ENCODE measurements at places on chromosomes 2 and 18.

GRCh38 chr18:10008006-10008647, 94.3 kb downstream of the VAPA start:
- no peak for DNase-seq

DNA sequence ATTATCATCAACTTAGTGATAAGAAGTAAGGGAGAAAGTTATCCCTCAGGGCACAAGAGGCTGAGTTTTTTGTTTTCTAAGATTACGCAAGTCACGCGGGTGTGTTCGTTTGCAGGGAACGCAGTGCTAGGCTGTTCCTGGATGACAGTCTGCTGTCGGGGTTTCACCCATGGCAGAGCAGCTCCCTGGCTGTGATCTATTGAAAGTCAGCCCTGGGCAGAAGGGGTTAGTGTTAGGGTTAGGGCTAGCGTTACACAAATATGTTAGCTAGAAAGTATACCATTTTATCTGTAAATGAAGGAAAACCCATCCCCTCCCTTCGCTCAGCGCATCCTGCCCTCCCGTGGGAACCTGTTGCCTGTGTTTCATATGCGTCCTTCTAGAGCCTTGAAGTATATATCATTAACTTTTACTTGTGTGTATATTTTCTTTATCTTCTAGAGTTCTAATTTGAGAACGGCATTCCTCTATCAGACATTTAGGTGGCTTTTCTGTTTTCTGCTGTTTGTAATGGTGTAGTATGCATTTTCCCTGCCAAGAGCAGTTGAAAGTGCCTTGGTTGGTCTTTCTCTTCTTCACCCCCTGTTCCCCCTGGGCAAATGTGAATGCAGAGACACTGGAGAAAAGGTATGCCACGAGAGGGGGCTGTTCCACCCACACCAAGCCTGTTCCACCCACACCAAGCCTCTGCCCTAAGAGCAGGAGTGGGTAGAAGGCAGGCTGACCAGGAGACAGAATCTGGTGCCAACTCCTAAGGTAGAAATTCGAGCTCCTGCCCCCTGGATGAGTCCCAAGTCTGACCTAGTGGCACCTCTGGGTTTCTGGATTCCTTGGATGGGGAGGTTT, 47.0 kb downstream of the ARMC9 start:
- no peak for DNase-seq

- DNase-seq = no peak
Observed at GRCh38 chr2:230986520-230987136, 9.3 kb upstream of the SPATA3 start.

- no peak for DNase-seq
Observed at GRCh38 chr18:37564711-37565100, 892 bp downstream of the CELF4 start.

Data from stimulated activated CD4-positive, alpha-beta T cell treated with anti-CD3 and anti-CD28 coated beads, Interleukin-2, amount 100 ng/mL, for 4 hours (primary cell).